Cardiac muscle cell (in vitro differentiated cells and primary cell): ENCODE measurements at places on chromosomes 3 and 15.
A peak's percentile ranks its signal among the peaks of the same experiment; 100 is the strongest.

DNA sequence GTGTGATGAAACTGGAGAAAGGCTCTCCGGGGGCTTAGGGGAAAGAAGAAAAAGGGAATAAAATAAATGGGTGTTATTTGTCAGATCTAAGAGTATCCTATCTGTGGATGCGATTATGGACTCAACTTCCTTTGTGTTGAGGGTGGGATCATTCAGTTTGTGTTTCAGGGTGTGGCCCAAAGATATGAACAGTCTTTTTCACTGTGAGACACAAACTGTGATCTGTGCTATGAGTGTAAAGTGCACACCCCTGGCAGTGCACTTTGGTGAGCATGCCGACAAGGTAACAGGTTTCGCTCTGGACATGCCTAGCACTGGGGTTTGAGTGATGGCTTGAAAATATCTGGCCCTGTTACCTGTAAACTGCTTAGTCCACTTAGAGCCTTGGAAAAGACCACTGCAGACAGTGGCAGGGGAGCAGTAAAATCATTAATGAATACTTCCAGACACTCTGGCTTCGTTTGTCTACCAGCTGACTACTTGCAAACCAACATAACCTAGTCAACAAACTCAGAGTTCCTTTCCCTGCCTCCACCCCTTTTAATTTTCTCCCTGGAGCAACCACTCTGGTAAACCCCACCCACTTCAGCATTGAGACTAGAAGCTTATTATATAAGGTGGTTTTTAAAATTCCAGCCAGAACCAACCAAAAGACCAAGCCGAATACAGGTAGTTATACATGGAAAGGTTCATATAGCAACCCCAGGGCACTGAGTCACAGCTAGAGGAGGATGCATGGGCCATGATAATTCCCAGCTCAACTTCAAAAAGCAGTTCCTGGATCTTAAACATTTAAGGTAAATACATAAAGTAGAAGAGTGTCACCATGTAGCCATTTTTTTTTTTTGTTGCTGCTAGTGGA lies 55.1 kb downstream of the TAMM41 start:
- DNase-seq = no peak

GRCh38 chr3:46892285-46893145 lies 15.0 kb downstream of the PTH1R start:
- peak; percentile 94 for DNase-seq

- peak; percentile 55 for DNase-seq
Observed at GRCh38 chr15:55737373-55737772, 5.6 kb downstream of the PRTG start.

DNA sequence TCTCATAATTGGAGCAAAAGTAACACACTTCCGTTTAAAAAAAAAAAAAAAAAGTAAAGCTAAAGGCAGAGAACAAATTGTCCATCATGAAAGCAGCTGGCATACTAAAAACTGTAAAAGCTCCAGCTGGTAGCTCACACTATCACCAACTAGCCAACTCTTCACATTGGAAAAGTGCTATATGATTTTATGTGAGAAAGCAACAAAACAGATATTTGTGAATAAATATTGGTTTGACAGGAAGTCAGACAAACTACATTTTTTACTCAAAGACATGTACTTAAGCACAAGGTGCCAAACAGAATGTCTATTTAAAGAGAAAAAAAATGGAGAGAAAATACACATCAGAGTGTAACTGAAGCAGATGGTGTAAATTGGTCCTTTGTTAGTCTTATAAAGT lies 231.2 kb upstream of the CADM2 start:
- no peak for DNase-seq

DNA sequence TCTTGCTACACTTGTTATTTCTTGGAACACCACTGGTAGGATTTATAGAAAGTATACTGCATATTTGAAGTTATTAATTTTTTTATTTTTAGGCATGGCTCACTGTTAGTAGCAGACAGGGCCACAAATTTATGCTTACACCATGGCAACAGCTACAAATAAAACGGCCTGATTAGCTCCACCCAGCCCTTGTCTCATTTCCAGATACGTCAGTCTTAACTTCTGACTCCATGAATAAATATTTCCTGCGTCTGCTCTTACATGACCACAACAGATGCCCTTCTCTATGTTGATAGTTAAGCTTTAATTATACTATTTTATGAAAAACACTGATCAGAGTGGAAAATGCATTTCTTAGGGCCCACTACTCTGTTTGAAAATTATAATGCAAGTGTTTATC lies 62.3 kb upstream of the CPOX start:
- DNase-seq = no peak

GRCh38 chr3:49650637-49651036 lies 23.5 kb upstream of the APEH start:
- DNase-seq = no peak

GRCh38 chr15:89647191-89647851 lies 7.9 kb downstream of the KIF7 start:
- peak; percentile 81 for DNase-seq

- DNase-seq = no peak
Observed at GRCh38 chr3:47635536-47635935, 56.9 kb upstream of the CSPG5 start.

- no peak for DNase-seq
Observed at GRCh38 chr3:189404024-189404423, 227.2 kb upstream of the TP63 start.

DNA sequence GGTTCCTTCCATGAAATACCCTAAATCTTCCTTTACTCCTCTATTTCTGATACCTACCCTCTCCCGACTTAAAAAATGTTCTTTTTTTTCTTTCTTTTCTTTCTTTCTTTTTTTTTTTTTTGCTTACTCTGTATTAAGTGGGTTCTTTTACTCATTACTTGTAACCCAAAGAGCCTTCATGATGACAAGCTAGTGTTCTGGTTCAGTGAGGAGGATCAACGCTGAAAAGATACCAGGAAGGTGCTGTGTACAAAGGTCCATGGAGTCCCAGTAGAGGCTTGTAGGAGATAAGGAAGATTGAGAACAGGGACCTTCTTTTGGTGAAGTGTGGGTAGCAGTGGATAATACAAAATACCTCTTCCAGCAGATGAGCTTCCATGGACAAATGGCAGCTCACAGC lies 63.8 kb upstream of the SLC2A2 start:
- DNase-seq = no peak

GRCh38 chr3:69091389-69092029 lies 6.8 kb downstream of the ARL6IP5 start:
- DNase-seq = no peak

- peak; percentile 18 for DNase-seq
Observed at GRCh38 chr3:69451594-69451993, 65.7 kb upstream of the FRMD4B start.

- DNase-seq = no peak
Observed at GRCh38 chr3:123651449-123652341, 66.8 kb upstream of the HACD2 start.

DNA sequence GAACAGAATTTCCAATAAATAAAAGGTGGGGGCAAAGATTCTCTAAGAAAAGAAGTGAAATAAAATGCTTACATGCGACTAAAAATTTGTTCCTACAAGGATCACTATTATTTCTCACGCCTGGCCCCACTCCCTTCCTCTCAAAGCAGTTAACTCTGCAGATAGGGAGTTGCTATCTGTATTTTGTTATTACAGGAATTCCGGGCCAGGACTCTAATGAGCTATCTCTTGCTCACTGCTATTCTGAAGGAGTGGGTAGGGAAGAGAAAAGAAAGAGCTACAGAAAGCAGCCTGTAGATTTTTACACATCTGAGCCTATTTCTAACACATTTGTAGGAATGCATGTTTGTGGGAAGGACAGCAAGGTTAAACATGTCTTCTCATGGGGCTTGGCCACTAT lies 140.4 kb downstream of the PCCB start:
- peak; percentile 38 for DNase-seq

DNA sequence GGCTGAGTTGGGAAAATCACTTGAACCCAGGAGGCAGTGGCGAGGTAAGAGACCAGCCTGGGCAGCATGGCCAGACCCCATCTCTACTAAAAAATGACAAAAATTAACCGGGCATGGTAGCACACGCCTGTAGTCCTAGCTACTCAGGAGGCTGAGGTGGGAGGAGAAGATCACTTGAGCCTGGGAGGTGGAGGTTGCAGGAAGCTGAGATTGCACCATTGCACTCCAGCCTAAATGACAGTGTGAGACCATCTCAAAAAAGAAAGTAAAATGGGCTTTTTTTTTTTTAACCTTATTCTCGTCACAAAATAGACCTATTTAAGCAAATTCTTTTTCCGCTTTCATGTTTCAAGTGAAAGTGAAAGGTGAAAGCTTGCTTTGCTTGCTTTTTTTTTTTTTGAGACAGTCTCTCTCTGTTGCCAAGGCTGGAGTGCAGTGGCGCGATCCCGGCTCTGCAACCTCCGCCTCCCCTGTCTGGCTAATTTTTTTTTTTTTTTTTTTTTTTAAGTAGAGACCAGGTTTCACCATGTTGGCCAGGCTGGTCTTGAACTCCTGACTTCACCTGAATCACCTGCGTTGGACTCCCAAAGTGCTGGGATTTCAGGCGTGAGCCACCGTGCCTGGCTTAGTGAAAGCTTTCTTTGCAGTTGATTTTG lies 3.6 kb downstream of the PDIA3 start:
- DNase-seq = peak; percentile 10

- DNase-seq = no peak
Observed at GRCh38 chr15:97319291-97319690, 641.2 kb upstream of the ARRDC4 start.

DNA sequence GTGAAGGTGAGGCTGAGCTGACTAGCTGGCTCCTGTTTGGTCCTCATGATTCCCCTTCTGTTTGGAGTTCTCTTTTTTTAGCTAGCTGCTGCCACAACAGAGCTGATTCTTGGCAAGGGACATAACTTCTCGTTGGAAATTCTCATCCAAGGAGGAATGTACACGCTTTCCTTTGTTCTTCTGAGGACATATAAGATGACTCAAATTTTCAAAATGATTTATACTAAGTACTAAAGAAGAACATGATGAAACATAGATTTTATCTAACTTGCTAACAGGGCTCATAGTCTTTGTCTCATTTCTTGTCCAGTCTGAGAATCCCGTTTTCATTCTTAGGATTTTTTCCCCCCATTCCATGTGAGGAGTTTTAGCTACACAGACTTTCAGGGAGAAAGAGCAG lies 2.9 kb upstream of the TFG start:
- DNase-seq = no peak

DNA sequence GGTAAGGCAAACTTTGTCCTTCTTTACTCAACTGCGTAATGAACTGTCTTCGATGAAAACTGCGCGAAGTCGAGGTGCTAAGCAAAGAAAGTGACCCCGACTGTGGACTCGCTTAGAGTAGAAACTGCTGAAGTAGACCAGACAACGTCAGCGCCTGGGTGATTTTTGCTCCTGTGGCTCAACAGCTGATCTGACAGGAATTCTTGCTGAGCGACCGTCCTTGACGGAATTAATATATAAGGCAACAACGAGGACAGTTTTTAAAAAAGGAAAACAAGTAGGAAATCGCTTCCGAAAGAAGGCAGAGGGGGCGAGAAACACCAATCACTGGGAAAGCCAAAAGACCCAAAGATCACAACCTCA lies 541 bp downstream of the RPS27L start:
- DNase-seq = peak; percentile 45

- no peak for DNase-seq
Observed at GRCh38 chr15:60918234-60918959, 310.7 kb downstream of the RORA start.

- DNase-seq = no peak
Observed at GRCh38 chr3:87801409-87801808, 257.4 kb downstream of the CGGBP1 start.

DNA sequence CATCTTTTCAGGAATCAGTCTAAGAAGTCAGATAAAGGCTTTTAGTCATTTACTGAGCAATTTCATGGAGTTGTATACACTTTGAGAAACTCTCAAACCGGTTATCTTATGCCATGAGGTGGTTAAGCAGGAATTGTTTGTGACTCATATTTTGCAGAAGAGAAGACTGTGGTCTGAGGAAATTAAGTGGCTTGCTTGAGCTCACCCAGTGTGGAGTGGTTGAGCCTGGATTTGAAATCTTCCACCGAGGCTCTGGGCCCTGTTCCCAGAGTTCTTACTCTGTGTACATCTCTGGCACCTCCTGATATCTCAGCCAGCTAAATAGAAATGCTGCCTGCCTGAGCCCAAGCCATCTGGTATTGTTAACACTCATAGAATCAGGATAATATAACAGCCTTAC lies 37.8 kb upstream of the BCL6 start:
- peak; percentile 92 for DNase-seq

GRCh38 chr15:43930556-43930955 lies 103.8 kb downstream of the WDR76 start:
- DNase-seq = peak; percentile 10

GRCh38 chr3:64220161-64220914 lies 4.9 kb downstream of the PRICKLE2 start:
- peak; percentile 87 for DNase-seq

GRCh38 chr15:81506071-81506470 lies 132.1 kb upstream of the TMC3 start:
- DNase-seq = no peak

- DNase-seq = peak; percentile 28
Observed at GRCh38 chr3:32794487-32795308, 23.1 kb upstream of the TRIM71 start.

GRCh38 chr3:115688418-115688817 lies 65.1 kb downstream of the GAP43 start:
- no peak for DNase-seq

GRCh38 chr3:187062526-187063177 lies 76.6 kb downstream of the RPL39L start:
- DNase-seq = no peak

GRCh38 chr15:42009022-42009421 lies 11.8 kb downstream of the PLA2G4E start:
- DNase-seq = no peak

GRCh38 chr15:57003418-57003817 lies 85.0 kb downstream of the TCF12 start:
- no peak for DNase-seq

- peak; percentile 29 for DNase-seq
Observed at GRCh38 chr15:37002041-37002672, 98.2 kb downstream of the MEIS2 start.

GRCh38 chr15:61076598-61077170 lies 152.4 kb downstream of the RORA start:
- no peak for DNase-seq

DNA sequence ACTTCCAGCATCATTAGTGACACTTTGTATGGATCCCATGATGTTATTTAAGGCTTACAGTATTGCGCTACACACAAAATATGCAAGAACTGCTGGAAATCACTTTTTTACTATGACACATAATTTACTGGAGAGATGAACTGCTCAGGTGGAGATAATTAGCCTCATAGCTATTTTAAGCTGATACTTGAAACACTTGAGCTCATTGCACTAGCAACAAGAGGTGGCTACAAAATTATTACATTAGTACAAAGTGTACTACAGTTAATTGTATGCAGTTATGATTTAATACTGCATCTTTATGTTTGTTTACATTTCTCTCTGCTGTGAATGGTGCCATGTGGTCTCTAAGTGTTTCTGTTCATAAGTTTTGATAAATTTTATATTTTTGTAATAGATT lies 6.5 kb upstream of the LZTFL1 start:
- DNase-seq = no peak
